H4 (cell line): ENCODE measurements at places on chromosomes 7 and 10. TPM values are rescaled to one million over a fixed set of nuclear protein-coding genes. Genes with fewer than 3 reads are reported as not detected.

The TET1 gene
- 2.0 TPM in 2 replicates for total RNA-seq

- DNase-seq: no peak
Observed at GRCh38 chr7:29893351-29893965, 87.2 kb downstream of the WIPF3 start.

The FBXL13 gene
- 0.08 and 0.50 TPM in 2 replicates for total RNA-seq

The WIPF3 gene
- total RNA-seq: not detected in 2 replicates

GRCh38 chr7:19585761-19586160, 123.1 kb downstream of the POLR1F start:
- DNase-seq: no peak
